Stomach (tissue), 19 donors: ENCODE measurements at places on chromosomes 4 and X. TPM values are rescaled to one million over a fixed set of nuclear protein-coding genes. Genes with fewer than 3 reads are reported as not detected.

Gene RHOXF2
- not detected for total RNA-seq

GRCh38 chr4:113232194-113232593 lies 182.7 kb downstream of the ANK2 start:
- H3K27ac ChIP-seq: no peak overlapping the region
- no peak for DNase-seq
- H3K27me3 ChIP-seq: no peaks in the 10 kb centered on the region
- H3K4me3 ChIP-seq: no peak overlapping the region
- H3K4me1 ChIP-seq: no peaks in the 10 kb centered on the region

Gene TMEM175
- total RNA-seq: 17.5 TPM

DNA sequence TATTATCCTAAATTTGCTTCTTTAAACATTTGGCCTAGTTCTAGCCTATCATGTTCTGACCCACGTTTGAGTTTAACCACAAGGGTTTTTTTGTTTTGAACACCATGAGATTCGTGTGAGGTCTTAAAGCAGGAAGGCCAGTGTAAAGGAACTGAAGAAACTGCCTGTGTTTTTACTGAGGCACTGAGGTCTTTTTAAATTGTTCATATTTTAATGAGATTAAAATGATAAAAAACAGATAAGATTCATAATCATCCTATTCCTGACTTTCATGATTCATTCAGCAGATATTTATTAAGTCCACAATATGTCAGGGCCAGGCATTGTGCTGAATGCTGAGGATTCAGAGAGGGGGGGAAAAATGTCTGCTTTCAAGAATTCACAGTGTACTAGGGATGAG lies 3.2 kb downstream of the RPS6KA3 start:
- H3K27me3 ChIP-seq: no peaks in the 10 kb centered on the region
- DNase-seq: no peak
- H3K4me3 ChIP-seq: no peak overlapping the region
- peaks cover 48% of the 10 kb centered on the region for H3K4me1 ChIP-seq

DNA sequence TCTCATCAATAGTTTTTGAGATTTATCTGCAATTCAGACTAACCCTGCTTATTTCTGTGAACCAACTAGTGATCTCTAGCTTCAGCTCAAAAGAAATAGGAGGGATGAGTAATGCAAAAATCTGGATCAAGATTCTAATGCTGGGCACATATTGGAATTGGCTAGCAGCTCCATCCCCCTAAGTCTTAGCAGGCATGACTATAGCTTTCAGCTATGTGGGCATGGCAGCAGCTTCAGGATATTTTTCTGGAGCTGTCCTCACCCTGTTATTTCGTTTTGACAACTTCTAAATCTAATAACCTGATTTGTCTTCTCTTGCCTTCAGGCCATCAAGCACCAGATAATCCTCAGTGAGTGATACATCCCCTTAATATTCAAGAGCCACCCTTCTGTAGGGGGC lies 50.8 kb upstream of the GNPDA2 start:
- H3K27ac ChIP-seq: no peak overlapping the region
- H3K27me3 ChIP-seq: no peaks in the 10 kb centered on the region
- no peak for DNase-seq
- H3K36me3 ChIP-seq: no peaks in the 10 kb centered on the region
